ENCODE measurements at places on chromosomes 6 and 20.

DNA sequence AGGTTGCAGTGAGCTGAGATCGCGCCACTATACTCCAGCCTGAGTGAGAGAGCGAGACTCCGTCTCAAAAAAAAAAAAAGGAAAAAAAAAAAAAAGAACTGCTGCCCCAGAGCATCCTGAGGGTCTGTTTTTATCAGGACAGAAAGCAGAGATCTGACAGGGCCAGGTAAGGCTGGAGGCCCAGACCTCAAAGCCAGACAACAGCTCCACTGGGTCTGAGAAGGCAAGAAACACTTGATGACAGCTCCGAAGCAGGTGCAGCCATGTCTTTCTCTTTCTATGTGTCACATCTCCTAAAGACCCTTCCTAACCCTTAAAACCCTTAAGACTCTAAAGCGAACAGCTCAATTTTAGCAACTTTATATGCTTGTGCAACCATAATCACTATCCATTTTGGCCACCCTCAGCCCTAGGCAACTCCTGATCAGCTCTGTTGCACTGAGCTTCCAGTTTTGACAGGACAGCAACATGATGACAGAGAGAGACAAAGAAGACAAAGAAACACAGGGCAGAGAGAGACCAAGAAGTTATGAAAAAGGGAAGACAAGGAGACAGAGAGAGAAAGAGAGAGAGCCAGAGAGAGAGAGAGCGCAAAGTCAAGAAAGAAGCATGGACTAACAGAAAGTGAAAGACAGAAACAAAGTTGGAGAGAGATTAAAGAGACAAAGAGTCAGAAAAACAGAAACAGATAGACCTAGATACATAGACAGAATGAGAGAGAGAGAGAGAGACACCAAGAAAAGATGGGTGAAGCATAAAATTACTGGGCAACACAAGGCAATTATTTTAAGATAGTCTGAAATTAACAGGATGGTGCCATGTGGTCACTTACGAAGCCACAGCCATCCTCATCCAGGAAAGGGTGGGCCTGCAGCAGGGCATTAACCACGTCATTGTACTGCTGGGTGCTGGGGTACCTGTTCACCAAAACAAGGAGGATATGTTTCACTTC is 39.2 kb downstream of the SAMD3 start:
- no peak overlapping the region for H3K27ac ChIP-seq
- no peaks in the 10 kb centered on the region for H3K4me1 ChIP-seq
- DNase-seq: no peak
- H3K36me3 ChIP-seq: no peaks in the 10 kb centered on the region

- H3K4me3 ChIP-seq: peak overlapping the region; percentile 23
- H3K27me3 ChIP-seq: no peaks in the 10 kb centered on the region
- no peaks in the 10 kb centered on the region for H3K36me3 ChIP-seq
- peak overlapping the region; percentile 70 for H3K27ac ChIP-seq
- H3K4me1 ChIP-seq: peaks cover 86% of the 10 kb centered on the region
Observed at GRCh38 chr20:32534661-32535240, 50.4 kb downstream of the NOL4L start.

GRCh38 chr6:117149324-117149723 is 116.0 kb upstream of the VGLL2 start:
- DNase-seq: no peak
- H3K27ac ChIP-seq: no peak overlapping the region
- H3K27me3 ChIP-seq: no peaks in the 10 kb centered on the region
- no peaks in the 10 kb centered on the region for H3K36me3 ChIP-seq
- H3K4me1 ChIP-seq: no peaks in the 10 kb centered on the region
- no peak overlapping the region for H3K4me3 ChIP-seq

GRCh38 chr20:59831916-59832270 is 101.5 kb downstream of the SYCP2 start:
- no peaks in the 10 kb centered on the region for H3K36me3 ChIP-seq
- H3K4me1 ChIP-seq: no peaks in the 10 kb centered on the region
- H3K4me3 ChIP-seq: no peak overlapping the region
- H3K27ac ChIP-seq: no peak overlapping the region
- no peak for DNase-seq
- H3K27me3 ChIP-seq: peaks cover 12% of the 10 kb centered on the region

GRCh38 chr6:56551409-56552120 is 91.1 kb downstream of the DST start:
- no peak overlapping the region for H3K27ac ChIP-seq
- DNase-seq: no peak
- no peaks in the 10 kb centered on the region for H3K4me1 ChIP-seq
- H3K36me3 ChIP-seq: no peaks in the 10 kb centered on the region

DNA sequence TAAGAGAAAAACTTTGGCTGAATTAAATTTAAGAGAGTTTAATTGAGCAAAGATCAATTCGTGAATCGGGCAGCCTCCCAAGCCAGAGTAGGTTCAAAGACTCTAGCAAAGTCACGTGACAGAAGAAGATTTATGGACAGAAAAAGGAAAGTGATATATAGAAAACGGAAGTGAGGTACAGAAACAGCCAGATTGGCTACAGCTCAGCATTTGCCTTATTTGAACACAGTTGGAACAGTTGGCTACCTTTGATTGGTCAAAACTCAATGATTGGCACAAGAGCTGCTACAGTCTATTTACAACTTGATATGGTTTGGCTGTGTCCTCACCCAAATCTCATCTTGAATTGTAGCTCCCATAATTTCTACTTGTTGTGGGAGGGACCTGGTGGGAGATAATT is 102.6 kb downstream of the PLG start:
- no peaks in the 10 kb centered on the region for H3K27me3 ChIP-seq
- H3K27ac ChIP-seq: no peak overlapping the region
- H3K4me3 ChIP-seq: no peak overlapping the region
- H3K4me1 ChIP-seq: no peaks in the 10 kb centered on the region

DNA sequence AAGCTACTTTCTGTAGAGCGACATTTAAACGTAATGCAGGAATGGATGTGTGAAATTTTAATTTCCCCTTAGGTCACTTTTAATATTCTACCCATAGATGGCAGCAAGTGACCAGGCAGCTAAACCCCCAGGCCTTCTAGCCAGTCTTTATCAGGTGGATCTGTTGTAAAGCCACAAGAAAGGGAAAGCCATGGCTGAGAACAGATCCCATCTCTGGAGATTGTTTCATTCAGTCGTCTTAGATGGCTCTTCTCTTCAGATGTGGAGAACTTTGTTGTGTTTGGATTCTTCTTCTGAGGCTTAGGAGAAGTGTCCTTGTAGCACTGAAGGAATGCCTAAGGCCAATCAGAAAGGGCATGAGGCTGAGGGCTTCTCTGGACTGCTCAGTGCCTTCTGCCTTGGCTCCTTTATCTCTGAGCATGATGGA is 15.8 kb upstream of the RNF182 start:
- no peak overlapping the region for H3K27ac ChIP-seq
- H3K4me3 ChIP-seq: no peak overlapping the region
- H3K4me1 ChIP-seq: peaks cover 2% of the 10 kb centered on the region
- H3K36me3 ChIP-seq: no peaks in the 10 kb centered on the region
- peak; percentile 85 for DNase-seq

GRCh38 chr6:131849799-131850198 is 42.0 kb downstream of the ENPP1 start:
- DNase-seq: no peak
- H3K4me3 ChIP-seq: no peak overlapping the region
- H3K36me3 ChIP-seq: no peaks in the 10 kb centered on the region
- H3K27me3 ChIP-seq: peaks cover 4% of the 10 kb centered on the region
- H3K27ac ChIP-seq: no peak overlapping the region

DNA sequence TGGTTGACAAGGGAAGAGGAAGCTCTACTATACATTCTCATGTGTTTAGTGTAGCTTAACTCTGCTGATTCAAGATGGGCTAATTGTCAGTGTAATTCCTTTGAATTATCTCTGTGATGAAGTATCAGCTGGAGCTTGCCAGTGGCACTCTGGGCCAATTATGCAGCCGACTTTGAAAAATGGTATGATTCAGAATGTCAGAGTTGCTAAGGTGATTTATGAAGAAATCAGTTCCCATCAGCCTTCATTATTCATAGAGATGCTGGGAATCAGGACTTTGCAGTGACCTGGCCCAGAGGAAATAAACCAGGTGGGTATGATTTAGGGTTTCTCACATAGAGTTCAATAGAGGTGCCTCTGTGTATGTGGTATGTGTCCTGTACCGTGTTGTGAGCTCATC is 33.4 kb downstream of the KCNS1 start:
- no peaks in the 10 kb centered on the region for H3K27me3 ChIP-seq
- H3K4me3 ChIP-seq: no peak overlapping the region
- H3K27ac ChIP-seq: no peak overlapping the region

DNA sequence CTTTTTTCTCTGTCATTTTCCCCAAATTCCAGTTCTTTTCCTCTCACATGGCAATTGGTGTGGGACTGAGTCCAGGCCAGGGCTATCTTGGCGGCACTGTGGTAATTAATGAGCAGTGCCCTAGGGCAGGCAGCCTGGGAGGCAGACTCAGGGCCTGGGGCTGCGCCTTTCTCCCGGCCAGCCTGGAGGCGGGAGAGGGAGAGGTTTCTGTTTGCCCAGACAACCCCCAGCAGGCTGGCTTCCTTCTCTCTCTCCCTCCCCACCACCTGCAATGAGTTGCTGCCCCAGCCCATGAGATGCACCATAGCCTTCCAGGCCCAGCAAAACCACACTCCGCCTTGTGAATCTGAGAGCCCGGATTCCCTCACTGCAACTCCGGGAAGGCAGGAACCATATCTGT is 15.1 kb upstream of the CCDC167 start:
- H3K27me3 ChIP-seq: peaks cover 55% of the 10 kb centered on the region
- H3K36me3 ChIP-seq: no peaks in the 10 kb centered on the region
- H3K4me1 ChIP-seq: peaks cover 32% of the 10 kb centered on the region
- DNase-seq: no peak
- no peak overlapping the region for H3K27ac ChIP-seq
- H3K4me3 ChIP-seq: no peak overlapping the region

- H3K4me3 ChIP-seq: no peak overlapping the region
- H3K4me1 ChIP-seq: no peaks in the 10 kb centered on the region
- no peak overlapping the region for H3K27ac ChIP-seq
- H3K36me3 ChIP-seq: no peaks in the 10 kb centered on the region
- H3K27me3 ChIP-seq: no peaks in the 10 kb centered on the region
Observed at GRCh38 chr20:12729326-12729725, 279.4 kb upstream of the SPTLC3 start.
